Lower leg skin (tissue), 4 donors: ENCODE measurements at places on chromosomes 7 and 10.

GRCh38 chr7:6200971-6201370, 71.5 kb downstream of the CYTH3 start:
- DNase-seq = no peak

GRCh38 chr7:28200598-28200997, 20.0 kb upstream of the JAZF1 start:
- DNase-seq = no peak

- DNase-seq = no peak
Observed at GRCh38 chr10:127033216-127034033, 128.2 kb downstream of the DOCK1 start.

DNA sequence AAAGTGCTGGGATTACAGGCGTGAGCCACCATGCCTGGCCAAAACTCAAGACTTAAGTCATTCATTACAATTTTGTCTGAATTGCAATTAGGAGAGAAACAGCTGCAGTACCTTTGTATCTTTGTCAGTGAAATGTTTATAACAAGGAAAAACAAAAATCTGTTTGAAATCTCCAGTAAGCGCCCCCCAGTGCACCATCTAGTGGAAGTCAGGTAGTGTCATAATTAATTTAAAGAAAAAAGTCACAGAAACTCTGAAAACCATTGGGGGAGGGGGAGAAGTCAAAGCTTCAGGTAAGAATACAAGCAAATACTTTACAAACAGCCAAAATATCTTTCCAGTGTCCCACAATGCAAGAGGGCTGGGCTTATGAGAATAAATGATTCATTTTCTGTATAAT, 2.8 kb downstream of the MPP7 start:
- no peak for DNase-seq

DNA sequence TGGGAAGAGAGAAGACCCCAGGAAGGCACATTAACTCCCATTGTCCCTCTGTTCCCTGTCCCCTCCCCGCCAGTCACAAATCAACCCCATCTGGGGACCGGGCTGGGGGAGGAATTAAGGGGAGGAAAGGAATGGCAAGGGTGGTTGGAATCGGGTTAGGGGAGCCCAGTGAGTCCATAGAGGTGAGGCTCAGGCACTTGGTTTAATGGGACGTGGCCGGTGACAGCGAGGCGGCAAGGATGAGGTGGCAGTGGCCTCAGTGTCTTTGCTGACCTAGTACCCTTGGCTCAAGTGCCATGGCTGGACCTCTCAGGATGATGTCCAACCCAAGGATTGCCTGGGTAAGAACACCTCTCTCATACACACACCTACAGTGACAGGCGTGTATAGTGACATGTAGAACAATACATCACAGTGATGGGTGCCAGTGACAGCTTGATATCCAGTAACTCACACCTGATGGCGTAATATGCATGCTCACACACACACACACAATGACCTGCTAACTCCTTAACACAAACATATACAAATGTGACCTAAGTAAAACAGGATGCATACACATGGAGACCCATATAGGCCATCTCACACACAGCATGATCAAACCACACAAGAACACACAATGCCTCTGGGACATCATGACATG, 12.3 kb downstream of the KCNIP2 start:
- peak; percentile 81 for DNase-seq

DNA sequence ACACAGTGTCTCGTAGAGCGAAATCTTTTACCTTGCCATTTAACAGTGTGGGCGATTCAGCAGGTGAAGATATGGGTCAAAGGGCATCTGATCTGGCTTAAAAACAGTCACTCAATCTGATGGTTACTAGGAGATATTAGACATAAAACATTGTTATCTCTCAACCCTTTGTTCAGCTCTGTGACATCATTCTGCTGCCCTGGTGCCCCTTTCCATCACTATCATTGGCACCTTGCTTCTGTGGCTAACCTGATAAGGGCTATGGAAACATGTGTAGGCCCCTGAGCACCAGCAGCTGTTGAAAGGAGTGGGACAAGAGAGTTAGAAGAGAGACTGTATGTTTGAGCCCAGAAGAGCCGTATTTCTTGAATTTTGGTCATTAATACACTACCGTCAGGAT, 650.3 kb downstream of the PHTF2 start:
- no peak for DNase-seq

DNA sequence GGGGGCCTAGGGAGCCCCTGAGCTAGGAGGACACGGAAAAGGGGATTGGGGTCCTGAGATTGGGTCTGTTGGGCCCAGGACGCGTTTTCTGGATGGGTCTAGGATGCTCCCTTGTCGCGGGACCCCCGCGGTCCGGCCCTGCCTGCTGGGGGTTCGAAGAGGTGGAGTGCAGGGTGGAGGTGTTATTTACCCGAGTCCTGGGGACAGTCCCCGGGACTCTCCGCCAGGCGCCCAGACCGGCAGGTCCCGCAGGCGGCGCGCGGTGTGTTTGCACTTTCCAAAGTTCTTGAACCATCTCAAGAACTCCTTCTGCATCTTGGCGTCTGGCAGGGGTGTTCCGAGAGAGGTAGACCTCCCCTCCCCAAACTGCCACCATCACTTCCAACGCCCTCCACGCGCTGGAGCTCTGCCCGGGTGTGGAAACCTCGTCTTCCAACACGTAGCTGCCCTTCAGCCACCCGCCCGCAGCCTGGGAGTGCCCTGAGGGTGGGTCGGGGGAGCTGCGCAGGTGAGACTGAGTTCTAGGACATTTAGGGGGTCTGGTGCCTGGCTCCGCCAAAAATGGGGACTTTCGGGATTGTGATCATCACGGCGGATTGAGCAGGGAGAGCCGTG, 569 bp downstream of the CAV1 start:
- DNase-seq = peak; percentile 59
